ENCODE measurements at places on chromosomes 3 and 15.

GRCh38 chr3:170564664-170565063 lies 21.2 kb downstream of the SLC7A14 start:
- DNase-seq, result no peak

DNA sequence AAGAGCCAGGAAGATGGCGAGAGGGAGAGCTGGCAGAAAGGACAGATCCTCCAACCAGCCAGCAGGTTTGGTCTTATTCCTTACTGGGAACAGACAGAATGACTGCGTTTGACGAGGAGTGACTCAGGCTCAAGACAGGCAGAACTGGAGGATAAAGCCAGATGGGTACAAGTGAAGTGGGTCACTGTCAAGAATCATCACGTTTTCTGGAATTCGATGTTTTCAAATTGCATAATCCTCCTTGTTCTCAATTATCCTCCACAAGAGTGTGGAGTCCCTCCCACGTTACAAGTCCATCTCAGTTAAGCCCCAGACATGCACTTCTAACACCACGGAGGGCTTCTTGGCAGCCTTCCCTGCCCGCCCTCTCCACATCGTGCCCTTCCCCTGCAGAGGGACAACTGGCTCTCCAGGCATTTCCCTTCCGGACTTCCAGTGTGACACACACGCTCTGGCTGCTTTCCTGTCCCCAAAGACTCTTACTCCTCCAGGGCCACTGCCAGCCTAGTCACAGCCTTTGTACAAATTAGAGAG lies 183.1 kb downstream of the CHST2 start:
- peak; percentile 48 for DNase-seq

- DNase-seq, result no peak
These were observed 35.9 kb upstream of the IREB2 start for GRCh38 chr15:78402061-78402610.

DNA sequence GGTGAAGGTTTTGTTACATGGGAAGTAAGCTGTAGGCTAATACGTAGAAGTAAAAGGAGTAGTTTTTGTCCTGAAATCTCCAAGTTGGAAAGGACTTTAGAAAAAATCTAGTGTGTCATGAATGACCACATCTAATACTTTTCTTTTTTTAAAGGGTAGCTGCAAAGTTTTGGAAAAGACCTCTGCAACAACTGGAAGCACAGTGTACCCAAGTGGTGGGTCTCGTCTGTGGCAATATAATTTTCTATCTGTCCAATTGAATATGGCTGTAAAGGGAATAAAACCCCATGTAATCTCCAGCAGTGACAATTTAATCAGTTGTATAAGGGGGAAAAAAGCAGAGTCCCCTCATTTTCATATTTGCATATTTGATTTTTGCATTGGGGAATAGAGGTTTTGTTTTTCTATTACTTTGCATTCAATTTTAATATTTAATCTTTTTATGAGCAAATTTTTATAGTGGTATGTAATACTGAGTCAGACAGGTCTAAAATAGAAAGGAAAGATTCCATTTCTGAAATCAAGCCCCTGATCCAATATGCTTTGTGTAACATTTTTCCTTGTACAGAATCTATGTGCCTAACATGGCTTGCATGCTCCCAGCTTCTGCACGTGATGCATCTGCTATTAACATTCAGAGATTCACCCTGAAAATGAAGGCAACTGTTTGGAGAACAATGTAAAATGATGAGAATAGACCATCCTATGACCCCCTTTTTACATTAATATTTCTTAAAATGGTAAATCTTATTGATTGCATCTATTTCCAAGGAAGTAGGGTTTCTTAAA lies 531.4 kb downstream of the ZIC1 start:
- no peak for DNase-seq

DNA sequence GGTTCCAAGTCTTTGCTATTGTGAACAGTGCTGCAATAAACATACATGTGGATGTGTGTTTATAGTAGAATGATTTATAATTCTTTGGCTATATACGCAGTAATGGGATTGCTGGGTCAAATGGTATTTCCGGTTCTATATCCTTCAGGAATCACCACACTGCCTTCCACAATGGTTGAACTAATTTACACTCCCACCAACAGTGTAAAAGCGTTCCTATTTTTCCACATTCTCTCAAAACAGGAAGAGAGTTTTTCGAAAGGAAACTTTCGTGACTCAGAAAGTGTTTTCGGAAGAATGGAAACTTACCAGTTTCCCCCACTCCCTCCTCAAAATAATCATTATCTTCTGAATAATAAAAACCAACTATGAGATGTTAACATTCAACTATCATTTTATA lies 205.8 kb downstream of the ALCAM start:
- no peak for DNase-seq
